Esophagus squamous epithelium (tissue), 5 donors: ENCODE measurements at places on chromosomes 13 and 19.

- no peak for DNase-seq
These were observed at the start of gene APLP1 for GRCh38 chr19:35868172-35868822. Gene APLP1, plus strand, starts transcription at chr19:35868574. Its CDS starts 63 bp downstream, at chr19:35868637.

DNA sequence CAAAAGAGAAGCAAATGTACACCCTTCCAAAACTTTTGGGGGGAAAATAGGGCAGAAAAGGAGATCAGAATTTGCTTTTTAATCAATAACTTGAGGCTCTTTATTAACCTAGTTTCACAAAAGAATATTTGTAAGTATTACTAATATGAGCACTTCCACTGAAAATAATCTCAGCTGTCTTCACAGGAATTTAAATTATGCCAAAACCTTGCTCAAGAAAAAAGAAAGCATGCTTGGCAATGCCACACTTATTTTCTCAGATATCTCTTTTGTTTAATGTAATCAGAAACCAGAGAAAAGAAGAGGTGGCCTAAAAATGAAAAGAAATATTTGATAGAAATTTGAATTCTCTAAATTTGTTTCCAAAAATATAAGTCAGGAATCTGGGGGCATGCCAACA, 234.9 kb upstream of the GPC6 start:
- DNase-seq: no peak

- DNase-seq: no peak
These were observed 3.3 kb downstream of the VSTM2B start for GRCh38 chr19:29528946-29529645.

- DNase-seq: no peak
These were observed 629 bp downstream of the IZUMO4 start for GRCh38 chr19:2097203-2097885.

GRCh38 chr19:2856457-2857050, 10.6 kb upstream of the ZNF556 start:
- no peak for DNase-seq

DNA sequence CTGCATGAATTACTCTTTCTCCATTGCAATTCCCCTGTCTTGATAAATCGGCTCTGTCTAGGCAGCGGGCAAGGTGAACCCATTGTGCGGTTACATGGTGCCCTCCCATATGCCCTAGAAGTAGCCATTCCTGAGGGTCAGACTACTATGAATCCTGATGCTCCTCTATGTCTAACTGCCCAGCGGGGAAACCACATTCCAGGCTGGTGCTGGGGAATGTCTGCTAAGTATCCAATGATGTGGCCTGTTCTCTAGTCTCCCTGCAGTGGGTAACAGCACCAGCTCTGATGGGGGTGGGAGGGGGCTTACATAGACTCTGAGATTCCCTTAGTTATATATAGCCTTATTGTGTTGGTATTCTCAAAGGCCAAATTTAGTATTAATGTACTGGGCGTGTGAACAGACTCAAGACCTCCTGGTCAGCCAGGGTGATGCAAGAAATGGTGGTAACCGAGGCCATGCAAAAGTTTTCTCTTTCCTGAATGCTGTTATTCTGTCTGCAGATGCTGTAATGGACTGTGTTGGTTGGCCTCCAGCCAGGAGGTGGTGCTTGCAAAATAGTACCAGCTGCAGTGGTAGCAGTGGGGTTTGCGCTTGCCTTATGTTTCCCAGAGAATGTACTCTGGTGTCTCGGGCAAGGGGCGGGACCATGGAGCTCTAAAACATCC, 564.8 kb upstream of the SLITRK1 start:
- no peak for DNase-seq

GRCh38 chr19:44684892-44685863, 13.8 kb upstream of the CEACAM16 start:
- DNase-seq: no peak

GRCh38 chr13:63307228-63307627, 1891.6 kb upstream of the PCDH20 start:
- DNase-seq: no peak

DNA sequence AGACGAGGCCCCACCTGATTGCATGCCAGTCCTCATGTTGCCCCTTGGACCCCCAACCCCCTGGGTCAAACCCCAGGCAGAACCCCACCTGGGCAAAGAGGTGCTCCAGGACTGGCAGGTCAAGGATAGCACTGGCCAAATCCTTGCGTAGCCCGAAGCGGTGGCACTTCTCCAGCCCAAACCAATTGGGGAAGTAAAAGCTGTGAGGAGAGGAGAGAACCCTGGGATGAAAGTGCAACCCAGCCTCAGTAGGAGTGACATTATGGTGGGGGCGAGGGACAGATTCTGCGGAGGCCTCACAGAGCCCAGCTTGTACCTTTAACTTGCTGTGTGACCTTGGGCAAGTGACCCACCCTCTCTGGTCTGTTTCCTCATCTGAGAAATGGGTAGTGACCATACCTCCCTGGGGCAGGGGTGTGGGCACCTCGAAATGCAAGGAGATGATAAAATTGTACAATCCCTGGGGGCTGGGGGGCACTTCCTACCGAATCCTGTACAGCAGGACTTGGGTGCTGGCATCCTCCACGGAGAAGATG, 4.4 kb downstream of the JAK3 start:
- DNase-seq: no peak

DNA sequence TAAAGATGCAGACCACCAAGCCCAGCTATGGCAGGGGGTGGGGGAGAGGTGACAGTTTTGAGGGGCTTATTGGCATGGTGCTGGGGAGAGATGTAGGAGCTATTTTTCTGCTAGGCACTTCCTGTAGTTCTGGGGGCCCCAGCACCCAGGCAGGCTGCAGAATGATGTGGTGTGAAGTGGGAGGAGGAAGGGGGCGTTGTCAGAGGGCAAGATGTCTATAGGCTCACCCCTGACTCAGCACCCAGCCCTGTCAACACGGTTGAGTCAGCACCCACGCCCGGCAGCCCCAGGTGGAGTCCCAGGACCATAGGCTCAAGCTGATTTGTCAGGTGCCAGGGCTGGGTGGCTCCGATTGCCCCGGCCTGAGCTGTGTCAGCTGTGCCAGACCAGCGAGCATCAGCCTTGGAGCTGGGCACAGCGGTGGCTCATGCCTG, 5.8 kb downstream of the KLF2 start:
- DNase-seq: peak; percentile 57

DNA sequence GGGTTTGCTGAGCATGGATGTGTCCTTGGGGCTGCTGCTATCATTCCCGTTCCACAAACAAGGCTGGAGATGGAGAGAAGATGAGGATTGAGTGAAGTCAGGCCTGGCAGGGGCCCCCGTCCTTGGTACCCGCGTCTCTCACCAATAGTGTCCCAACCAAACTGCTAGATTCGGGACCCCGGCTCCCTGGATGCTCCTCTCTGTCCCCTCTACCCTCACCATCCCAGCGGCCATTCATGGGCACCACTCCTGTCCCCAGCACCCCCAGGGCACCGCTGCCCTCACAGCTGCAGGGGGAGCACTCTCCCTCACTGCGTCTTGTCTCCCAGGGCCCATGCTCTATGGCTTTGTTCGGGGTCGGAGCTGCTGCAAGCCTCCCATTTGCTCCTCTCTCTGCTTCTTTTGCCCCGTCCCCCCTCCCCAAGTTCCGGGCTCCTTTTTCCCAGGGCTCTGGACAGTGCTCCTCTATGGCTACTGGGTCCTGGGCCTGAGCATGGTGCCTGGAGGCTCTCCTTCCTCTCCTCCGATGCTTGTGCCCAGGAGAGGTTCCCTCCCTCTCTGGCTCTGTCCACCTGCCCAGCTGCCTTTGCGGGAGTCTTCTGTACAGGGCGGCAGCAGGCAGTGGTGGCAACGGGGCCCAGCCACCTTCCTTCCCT, 219.5 kb downstream of the TEX29 start:
- DNase-seq: no peak

DNA sequence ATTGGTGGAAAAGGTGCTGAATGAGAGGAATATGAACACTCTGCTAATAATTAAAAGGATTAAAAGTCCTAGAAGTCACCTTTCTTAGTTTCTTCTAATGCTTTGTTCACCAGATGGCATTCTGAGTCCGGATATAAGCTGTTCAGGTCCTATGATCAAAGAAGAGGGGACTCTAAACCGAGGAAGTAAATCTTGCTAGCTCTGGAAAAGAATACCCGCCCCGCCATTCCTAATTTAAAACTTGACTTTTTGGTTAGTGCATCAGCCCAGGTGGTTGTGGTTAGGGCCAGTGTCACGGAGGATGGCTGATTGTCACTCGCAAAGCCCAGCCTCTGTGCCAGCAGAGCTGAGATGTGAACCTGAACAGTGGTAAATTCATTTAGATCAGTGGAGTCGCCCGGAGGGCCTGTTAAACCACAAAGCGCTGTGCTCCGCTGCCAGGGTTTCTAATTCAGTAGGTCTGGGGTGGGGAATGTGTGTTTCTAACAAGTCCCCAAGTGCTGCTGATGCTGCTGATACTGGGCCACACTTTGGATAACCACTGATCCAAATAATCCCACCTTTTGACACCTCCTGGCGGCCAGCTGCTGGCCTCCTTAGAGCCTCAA, 425.4 kb downstream of the DCT start:
- DNase-seq: no peak

- no peak for DNase-seq
These were observed 195.6 kb downstream of the GPC5 start for GRCh38 chr13:91594061-91594460.

GRCh38 chr13:52786766-52787165, 47.1 kb upstream of the CNMD start:
- DNase-seq: no peak

GRCh38 chr19:14472202-14472938, 2.8 kb downstream of the PTGER1 start:
- DNase-seq: no peak

GRCh38 chr13:99658261-99658991, 157.2 kb downstream of the TM9SF2 start:
- no peak for DNase-seq

GRCh38 chr13:25169356-25169755, 2.7 kb downstream of the AMER2 start:
- no peak for DNase-seq

DNA sequence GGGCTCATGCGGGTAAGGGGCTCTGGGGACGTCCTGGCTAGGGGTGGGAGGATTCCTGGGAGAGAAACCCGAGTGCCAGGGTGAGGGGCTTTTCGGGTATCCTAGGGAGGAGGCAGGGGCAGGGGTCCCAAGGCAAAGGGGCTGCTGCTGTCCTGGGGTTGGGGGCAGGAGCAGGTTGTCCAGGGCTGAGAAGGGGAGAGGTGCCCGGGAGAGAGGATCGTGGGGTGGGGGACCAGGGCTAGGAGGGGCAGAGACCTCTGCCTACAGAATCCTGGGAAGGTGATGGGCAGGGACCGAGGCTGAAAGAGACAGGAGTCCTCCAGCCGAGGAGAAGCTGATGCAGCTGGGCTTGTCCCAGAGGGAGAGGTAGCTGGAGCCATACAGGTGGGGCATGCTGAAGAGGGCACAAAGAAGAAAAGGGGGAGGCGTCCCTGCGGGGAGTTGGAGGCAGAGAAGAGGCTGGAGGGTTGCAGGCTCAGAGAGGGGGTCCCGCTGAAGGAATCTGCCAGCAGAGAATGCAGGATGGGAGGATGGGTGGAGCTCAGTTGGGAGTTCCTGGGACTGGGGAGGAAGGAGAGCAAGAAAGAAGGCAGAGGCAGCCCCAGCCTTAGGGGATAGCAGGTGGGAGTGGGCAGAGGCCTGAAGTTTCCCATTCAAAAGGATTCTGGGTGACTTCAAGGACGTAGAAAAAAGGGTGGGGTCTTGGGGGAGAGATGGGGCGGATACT, 574 bp downstream of the CYP2S1 start:
- DNase-seq: no peak

GRCh38 chr13:110266983-110267382, 40.0 kb downstream of the COL4A1 start:
- DNase-seq: no peak

- DNase-seq: no peak
These were observed 406.3 kb downstream of the GPC5 start for GRCh38 chr13:91804724-91805123.

- DNase-seq: no peak
These were observed 19.1 kb downstream of the WTIP start for GRCh38 chr19:34500656-34501120.
